ENCODE measurements at places on chromosomes 1 and 21. TPM values are rescaled to one million over a fixed set of nuclear protein-coding genes. Genes with fewer than 3 reads are reported as not detected.

Gene CD101
- 0.97 TPM for total RNA-seq

Gene CELF3
- total RNA-seq: not detected

Gene COL9A2
- total RNA-seq: 0.64 TPM

Gene NOS1AP
- total RNA-seq: 5.4 TPM

Gene BGLAP
- 2.4 TPM for total RNA-seq

GRCh38 chr1:163035446-163036249 lies 33.5 kb upstream of the RGS4 start:
- H3K27ac ChIP-seq: peak overlapping the region; percentile 54
- H3K36me3 ChIP-seq: no peaks in the 10 kb centered on the region
- no peaks in the 10 kb centered on the region for H3K27me3 ChIP-seq
- no peak overlapping the region for H3K4me3 ChIP-seq
- DNase-seq: peak; percentile 72

GRCh38 chr1:81702903-81703302 lies 97.8 kb upstream of the ADGRL2 start:
- peak; percentile 96 for DNase-seq
- no peaks in the 10 kb centered on the region for H3K27me3 ChIP-seq
- H3K36me3 ChIP-seq: no peaks in the 10 kb centered on the region
- peak overlapping the region; percentile 100 for H3K27ac ChIP-seq
- H3K4me1 ChIP-seq: peaks cover 42% of the 10 kb centered on the region
- peak overlapping the region; percentile 23 for H3K4me3 ChIP-seq

GRCh38 chr1:18283601-18284385 lies 176.2 kb downstream of the IGSF21 start:
- no peak overlapping the region for H3K4me3 ChIP-seq
- H3K4me1 ChIP-seq: no peaks in the 10 kb centered on the region
- no peaks in the 10 kb centered on the region for H3K36me3 ChIP-seq
- H3K27ac ChIP-seq: no peak overlapping the region
- no peak for DNase-seq
- no peaks in the 10 kb centered on the region for H3K27me3 ChIP-seq

- DNase-seq: peak; percentile 58
- no peaks in the 10 kb centered on the region for H3K27me3 ChIP-seq
- H3K27ac ChIP-seq: peak overlapping the region; percentile 62
- H3K4me3 ChIP-seq: no peak overlapping the region
These were observed 42.9 kb downstream of the ERG start for GRCh38 chr21:38455403-38455802.

- no peak overlapping the region for H3K4me3 ChIP-seq
- no peak for DNase-seq
- H3K36me3 ChIP-seq: peaks cover 15% of the 10 kb centered on the region
- H3K4me1 ChIP-seq: peaks cover 22% of the 10 kb centered on the region
These were observed 12.3 kb downstream of the SLC19A1 start for GRCh38 chr21:45529785-45530422.

GRCh38 chr1:62312698-62313097 lies 6.5 kb downstream of the KANK4 start:
- no peak overlapping the region for H3K27ac ChIP-seq
- DNase-seq: no peak
- no peak overlapping the region for H3K4me3 ChIP-seq
- H3K36me3 ChIP-seq: no peaks in the 10 kb centered on the region
- H3K4me1 ChIP-seq: no peaks in the 10 kb centered on the region

DNA sequence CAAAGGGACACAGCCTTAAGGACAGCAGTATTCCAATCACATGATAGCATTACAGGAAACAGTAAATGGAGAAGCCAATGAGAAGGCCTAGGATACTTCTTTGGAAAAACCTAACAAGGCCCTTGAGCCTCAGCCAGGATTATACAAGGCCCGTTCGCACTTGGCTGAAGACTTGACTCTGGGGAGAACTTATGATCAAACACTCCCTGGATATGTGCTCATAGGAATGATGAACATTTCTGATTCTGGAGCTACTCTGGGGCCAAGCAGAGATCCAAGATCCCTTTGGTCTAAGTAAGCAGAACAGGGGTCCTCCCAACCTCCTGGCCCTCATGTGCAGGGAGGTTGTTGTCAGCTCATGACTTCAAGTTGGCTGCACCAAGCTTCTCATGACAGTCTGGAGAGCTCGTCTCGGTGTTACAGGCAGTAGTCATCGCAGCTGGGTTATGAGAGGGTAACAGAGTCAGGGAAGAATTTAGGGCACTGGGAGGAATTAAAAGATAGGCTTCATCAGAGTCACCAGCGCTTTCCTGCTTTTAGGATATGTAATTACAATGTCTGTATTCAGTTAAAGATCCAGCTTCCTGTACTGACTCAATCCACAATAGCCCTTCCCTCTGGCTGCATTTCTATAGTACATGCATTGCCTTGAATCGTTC lies 92.5 kb upstream of the IRF2BP2 start:
- H3K36me3 ChIP-seq: no peaks in the 10 kb centered on the region
- no peaks in the 10 kb centered on the region for H3K27me3 ChIP-seq
- DNase-seq: peak; percentile 56
- no peak overlapping the region for H3K27ac ChIP-seq
- H3K4me1 ChIP-seq: peaks cover 9% of the 10 kb centered on the region
- no peak overlapping the region for H3K4me3 ChIP-seq

GRCh38 chr1:213399695-213400094 lies 348.7 kb downstream of the RPS6KC1 start:
- no peak overlapping the region for H3K27ac ChIP-seq
- no peaks in the 10 kb centered on the region for H3K4me1 ChIP-seq
- no peaks in the 10 kb centered on the region for H3K27me3 ChIP-seq
- no peak for DNase-seq

Data from endothelial cell of umbilical vein (primary cell).